ENCODE measurements at places on chromosomes 5 and 9.

DNA sequence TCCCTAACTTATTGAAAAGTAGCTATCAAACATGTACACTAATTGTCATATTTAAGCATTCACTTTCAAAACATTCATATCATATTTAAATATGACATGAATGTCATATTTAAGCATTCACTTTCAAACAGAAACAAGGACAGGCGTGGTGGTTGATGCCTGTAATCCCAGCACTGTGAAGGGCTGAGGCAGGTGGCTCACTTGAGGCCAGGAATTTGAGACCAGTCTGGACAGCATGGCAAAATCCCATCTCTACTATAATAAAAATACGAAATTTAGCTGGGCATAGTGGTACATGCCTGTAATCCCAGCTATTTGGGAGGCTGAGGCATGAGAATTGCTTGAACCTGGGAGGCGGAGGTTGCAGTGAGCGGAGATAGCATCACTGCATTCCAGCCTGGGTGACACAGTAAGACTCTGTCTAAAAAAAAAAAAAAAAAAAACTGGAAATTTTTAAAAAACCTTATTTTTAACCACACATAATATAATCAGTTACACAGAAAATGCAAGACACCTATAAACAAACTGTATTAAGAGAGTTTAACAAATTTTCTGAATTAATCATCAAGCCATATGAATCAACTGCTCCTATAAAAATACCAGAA lies 88.1 kb downstream of the LPAR1 start:
- no peak for DNase-seq

- no peak for DNase-seq
Observed at GRCh38 chr5:169216866-169217265, 84.1 kb downstream of the SLIT3 start.

- DNase-seq: peak; percentile 48
Observed at GRCh38 chr5:131242728-131243255, 21.1 kb upstream of the CDC42SE2 start.

GRCh38 chr9:94950579-94951323 lies 224.3 kb downstream of the AOPEP start:
- no peak for DNase-seq

DNA sequence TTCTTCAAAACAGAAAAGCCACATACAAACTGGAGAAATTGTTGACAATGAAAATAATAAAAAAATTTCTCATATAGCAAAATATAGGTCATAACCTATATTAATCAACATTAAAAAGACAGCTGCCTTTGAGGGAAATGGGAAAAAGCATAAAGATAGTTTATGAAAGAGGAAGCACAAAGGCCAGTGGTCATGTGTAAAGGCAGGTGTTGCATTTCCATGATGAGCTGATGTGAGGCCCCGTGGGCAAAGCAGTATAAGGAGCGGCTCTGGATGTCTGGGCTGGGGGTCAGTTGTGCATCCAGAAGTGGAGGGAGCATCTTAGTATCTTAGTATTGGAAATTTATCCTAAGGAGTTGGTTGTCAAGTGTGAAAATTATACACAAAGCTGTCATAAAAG lies 18.3 kb downstream of the NDUFS6 start:
- no peak for DNase-seq

- DNase-seq: no peak
Observed at GRCh38 chr5:176424181-176424580, 7.8 kb upstream of the CLTB start.

DNA sequence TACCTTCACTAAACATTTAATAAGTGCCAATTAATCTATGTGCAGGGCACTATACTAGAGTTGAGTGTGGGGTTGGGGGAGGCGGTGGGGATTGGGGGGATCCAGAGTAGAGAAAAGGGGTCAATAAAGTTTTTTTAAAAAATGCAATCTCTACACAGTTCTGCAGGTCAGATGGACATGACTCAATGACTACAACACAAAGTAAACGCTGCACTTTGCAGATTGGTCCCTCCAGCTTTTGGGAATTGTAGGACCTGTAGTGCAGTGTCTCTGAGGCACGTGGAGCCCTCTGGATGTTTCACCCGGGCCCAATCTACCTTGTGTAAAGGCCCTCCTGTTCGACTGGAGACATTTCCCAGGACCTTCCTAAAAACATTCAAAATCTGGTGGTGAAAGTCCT lies 43.5 kb downstream of the SEMA6A start:
- DNase-seq: no peak

DNA sequence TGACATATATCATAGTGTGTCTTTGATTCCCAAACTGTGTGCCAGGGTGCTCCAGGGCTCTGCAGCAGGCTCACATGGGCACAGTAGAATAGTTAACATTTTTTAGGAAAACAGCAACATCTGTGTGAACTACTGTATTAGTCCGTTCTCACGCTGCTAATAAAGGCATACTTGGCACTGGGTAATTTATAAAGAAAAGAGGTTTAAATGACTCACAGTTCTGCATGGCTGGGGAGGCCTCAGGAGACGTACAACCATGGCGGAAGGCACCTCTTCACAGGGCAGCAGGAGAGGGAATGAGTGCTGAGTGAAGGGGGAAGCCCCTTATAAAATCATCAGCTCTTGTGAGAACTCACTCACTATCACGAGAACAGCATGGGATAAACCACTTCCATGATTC lies 82.7 kb downstream of the EGFLAM start:
- DNase-seq: no peak

GRCh38 chr5:61735531-61735930 lies 403.5 kb downstream of the ZSWIM6 start:
- no peak for DNase-seq

DNA sequence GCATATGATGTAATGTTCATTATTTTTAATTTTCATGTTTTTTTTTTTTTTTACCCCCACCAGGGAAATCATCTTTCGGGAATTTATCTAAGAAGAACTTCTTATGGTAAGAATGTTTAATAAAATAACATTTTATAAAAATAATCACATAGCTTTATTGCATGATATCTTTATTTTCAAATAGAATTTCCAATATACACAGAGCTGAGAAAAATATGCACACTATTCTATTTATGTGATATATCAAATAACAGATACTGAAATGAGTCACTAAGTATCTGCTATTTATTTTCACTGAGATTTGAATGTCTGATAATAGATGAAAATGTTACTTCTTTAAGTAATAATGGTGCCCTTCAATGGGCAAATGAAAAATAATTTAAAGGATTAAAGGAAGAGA lies 1217.3 kb downstream of the MAT2B start:
- no peak for DNase-seq

- no peak for DNase-seq
Observed at GRCh38 chr5:29005386-29005785, 1967.0 kb upstream of the CDH9 start.

DNA sequence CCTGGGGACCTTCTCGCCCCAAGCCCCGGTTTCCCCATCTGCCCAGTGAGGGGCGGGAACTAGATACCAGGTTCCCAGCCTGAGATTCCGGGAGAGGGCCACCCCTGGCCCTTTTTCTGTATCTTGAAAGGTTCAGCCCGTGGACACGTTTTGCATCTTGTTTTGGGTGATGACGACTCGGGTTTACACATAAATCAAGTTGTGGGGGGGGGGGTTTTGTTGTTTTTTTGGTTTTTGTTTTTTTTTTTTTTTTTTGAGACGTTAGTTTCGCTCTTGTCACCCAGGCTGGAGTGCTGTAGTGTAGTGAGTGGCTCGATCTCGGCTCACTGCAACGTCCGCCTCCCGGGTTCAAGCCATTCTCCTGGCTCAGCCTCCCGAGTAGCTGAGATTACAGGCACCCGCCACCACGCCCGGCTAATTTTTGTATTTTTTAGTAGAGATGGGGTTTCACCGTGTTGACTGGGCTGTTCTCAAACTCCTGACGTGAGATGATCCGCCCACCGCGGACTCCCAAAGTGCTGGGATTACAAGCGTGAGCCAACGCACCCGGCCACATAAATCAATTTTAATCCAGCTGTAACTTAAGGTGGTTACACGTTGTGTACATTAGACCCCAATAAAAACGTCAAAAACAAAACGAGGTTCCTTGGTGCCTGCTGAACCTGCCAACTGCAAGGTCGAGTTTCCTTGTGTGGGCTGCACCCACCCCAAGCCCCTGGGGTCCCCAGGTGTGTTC lies 1.1 kb upstream of the BRD3 start:
- DNase-seq: no peak

DNA sequence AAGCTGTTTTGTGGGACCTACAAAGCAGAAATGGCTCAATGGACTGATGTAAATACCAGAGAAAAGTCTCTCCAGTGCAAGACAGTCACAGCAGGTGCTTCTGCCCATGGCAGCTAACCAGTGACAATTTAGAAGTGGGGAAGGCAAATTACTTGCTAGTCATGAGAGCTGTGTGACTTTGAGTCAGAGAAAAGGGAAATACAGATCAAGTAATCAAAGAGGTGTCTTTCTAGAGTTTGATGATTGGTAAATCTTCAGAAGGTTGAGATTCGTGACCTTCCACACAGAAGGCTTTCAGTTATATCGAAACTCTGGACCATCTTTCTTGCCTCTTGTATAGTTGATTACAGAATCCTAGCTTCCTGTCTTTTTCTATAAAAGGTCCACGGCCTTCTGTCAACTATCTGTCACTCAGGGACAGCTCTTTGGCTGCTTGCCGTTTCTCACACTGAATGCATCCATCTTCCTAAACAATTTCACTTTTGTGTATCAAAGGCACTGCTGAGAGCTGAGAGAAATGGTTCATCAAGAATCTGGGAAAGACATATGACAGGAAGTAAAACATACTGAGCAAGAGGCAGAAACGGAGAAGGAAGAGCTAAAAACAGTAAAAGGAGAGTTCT lies 993.9 kb upstream of the ACO1 start:
- DNase-seq: no peak

- peak; percentile 8 for DNase-seq
Observed at GRCh38 chr9:20382460-20383071, 239.7 kb downstream of the MLLT3 start.

DNA sequence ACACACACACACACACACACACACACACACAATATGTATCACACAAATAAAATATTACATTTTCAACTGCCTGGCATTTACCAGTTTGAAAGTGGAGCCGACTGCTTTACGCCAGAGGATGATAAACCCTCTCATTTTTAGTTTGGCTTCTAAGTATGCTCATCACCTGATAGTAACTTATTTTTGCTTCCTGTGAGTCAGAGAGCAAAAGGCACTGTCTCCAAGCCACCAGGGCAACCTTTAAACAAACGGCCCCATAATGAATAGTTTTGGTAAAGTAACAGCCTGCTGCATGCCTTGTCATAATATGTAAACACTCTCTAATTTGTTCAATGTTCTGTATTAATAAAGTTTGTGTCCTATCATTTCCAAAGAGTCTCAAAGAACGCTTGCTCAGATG lies 26.9 kb downstream of the KLF4 start:
- no peak for DNase-seq

GRCh38 chr5:132446621-132447020 lies 44.0 kb downstream of the IRF1 start:
- no peak for DNase-seq

GRCh38 chr5:152801886-152802285 lies 396.8 kb upstream of the NMUR2 start:
- no peak for DNase-seq

DNA sequence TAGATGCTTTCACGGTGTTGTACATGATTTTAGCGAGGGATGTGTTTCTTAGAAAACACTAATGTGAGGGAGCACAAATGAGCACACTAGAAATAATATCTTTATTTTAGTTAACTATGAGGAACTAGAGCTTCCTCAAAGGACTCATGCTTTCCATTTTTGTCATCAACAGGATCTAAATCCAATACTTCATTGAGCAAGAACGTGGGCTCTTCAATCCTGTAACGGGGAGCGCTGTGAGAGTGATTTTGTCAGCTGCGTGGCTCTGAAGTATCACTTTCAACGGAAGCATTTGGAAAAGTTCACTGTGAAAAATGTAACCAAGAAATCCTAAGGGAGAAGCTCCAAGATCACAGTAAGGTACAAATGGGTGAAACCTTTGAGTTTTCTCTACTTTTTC lies 93.2 kb downstream of the LIX1 start:
- no peak for DNase-seq

DNA sequence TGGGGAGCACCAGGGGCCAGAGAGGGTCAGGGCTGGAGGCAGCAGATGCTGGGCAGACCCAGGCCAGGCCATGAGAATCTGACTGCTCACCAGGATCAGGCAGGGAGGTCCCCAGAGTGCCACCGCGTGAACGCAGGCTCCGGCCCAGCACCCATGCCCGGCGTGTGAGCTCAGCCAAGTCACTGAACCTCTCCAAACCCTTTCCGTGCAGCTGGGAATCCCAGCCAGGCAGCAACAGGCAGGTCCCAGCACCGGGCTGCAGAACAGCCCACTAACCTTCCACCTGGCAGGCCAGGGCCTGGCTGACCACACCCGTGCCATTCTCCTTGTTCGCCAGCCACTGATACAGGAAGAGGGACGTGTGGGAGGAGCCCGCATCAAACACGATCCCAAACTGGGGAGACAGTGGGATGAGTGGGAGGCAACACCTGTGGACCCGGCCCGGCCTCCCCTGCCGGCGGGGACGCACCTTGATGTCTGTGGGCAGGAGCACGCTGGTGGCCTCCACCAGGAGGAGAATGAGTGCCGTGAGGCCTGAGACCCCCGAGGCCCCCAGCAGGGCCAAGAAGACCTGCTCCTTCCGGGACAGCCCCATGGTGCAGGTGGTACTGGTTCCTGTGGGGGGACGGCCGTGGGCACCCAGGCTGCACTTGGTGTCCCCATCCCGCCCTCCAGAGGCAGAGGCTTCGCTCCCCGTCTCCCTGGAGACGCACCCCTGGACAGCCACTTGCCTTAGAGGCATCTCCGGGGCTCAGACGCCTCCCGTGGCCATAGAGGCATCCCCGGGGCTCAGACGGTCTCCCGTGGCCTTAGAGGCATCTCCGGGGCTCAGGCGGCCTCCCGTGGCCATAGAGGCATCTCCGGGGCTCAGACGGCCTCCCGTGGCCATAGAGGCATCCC lies 3.2 kb downstream of the ENTPD8 start:
- no peak for DNase-seq

GRCh38 chr9:27853529-27853928 lies 280.2 kb upstream of the C9orf72 start:
- no peak for DNase-seq

- no peak for DNase-seq
Observed at GRCh38 chr9:109811876-109812275, 31.9 kb downstream of the PALM2AKAP2 start.

DNA sequence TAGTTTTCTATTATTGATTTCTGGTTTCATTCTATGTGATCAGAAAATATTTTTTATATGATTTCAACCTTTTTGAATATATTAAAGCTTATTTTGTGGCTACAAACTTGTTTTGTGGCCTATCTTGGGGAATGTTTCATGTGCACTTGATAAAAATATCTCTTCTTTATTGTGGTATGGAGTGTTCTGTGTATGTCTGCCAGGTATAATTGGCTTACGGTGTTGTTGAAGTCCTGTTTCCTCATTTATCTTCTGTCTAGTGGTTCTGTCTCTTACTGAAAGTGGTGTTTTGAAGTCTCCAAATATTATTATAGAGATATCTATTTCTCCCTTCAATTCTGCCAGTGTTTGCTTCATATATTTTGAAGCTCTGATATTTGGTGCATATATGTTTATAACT lies 9.6 kb downstream of the CARD19 start:
- no peak for DNase-seq

- DNase-seq: peak; percentile 43
Observed at GRCh38 chr5:72378639-72379289, 58.6 kb downstream of the PTCD2 start.

GRCh38 chr9:16406526-16407225 lies 463.8 kb downstream of the BNC2 start:
- no peak for DNase-seq

Measured in hepatic stellate cell (primary cell).